ENCODE measurements at places on chromosomes 4 and X.

- DNase-seq = no peak
Measured at GRCh38 chrX:27998666-27999065, 17.4 kb upstream of the DCAF8L1 start.

DNA sequence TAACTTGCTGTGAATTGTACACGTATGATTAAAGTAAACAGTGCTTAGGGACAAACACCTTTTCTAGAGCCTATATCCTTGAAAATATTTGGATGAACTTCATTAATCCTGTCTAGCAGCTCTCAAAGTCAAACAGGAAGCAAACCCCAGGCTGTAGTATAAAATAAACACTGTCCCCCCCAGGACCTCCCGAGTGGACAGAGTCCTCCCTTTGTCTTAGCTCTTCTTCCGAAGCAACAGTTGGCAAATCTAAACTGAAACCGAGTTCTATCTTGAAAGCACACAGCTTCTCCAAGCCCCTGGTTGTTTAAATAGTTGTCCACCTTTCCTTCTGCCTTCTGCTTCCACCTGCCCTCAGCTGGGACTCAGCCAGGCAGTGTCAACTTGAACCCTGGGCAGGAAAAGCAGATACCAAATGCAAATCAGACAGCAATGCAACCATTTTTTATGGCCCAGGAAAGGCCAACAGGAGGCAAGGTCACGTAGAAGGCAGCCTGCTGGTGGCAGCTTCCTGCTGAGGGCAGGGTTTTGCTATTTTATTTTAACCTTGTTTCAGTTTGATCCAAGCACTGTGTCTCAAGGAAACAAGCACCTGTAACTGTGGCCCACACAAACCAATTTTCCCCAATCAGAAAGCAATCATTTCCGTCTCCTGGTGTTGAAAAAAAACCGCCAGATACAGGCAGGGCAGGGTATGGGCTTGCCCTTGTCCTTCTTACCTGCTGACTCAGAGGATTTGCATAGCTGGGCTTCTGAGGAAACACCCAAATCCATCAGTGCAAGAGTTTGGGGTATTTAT is 110.3 kb upstream of the KIT start:
- DNase-seq = no peak

GRCh38 chr4:183588169-183588675 is 70.8 kb downstream of the RWDD4 start:
- DNase-seq = no peak

GRCh38 chr4:151215295-151215694 is 61.7 kb upstream of the PRSS48 start:
- no peak for DNase-seq

- DNase-seq = peak; percentile 31
Measured at GRCh38 chr4:87219632-87220093, 755 bp downstream of the KLHL8 start.

- no peak for DNase-seq
Measured at GRCh38 chr4:145553375-145553774, 65.8 kb upstream of the MMAA start.

GRCh38 chr4:33133723-33134122 is 2413.6 kb downstream of the PCDH7 start:
- DNase-seq = no peak

GRCh38 chr4:137980641-137981040 is 261.5 kb downstream of the SLC7A11 start:
- no peak for DNase-seq

GRCh38 chr4:17667653-17668201 is 53.3 kb downstream of the MED28 start:
- DNase-seq = no peak

DNA sequence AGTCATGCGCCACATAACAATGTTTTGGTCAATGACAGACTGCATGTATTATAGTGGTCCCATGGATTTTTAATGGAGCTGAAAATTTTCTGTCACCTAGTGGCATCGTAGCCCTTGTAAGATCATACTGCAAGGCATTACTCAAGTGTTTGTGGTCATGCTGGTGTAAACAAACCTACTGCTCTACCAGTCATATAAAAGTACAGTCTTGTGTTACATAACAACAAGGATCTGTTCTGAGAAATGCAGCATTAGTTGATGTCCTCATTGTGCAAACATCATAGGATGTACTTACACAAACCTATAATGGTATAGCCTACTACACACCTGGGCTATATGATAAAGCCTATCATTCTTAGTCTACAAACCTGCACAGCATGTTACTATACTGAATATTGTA is 34.6 kb downstream of the COX18 start:
- DNase-seq = no peak

DNA sequence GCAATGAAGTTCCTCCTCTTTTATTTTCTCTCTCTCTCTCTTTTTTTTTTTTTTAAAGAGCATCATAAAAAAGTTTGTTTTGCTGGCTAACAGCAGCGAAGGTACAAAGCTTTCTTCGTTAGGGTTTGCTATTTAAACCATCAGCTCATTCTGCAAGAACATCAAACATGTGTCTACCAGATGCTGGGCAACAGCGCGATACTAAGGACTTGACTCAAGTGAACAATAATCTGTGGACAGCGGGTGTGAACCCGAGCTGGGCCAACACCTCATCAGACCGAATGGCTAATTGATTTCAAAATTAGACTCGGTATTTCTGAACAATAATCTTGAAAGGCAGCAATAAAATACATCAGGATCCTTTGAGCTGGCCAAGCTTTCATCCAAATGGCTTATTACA is 246.4 kb downstream of the FBXO8 start:
- DNase-seq = no peak
